ENCODE measurements at places on chromosomes 12 and 14.
A peak's percentile ranks its signal among the peaks of the same experiment; 100 is the strongest.

DNA sequence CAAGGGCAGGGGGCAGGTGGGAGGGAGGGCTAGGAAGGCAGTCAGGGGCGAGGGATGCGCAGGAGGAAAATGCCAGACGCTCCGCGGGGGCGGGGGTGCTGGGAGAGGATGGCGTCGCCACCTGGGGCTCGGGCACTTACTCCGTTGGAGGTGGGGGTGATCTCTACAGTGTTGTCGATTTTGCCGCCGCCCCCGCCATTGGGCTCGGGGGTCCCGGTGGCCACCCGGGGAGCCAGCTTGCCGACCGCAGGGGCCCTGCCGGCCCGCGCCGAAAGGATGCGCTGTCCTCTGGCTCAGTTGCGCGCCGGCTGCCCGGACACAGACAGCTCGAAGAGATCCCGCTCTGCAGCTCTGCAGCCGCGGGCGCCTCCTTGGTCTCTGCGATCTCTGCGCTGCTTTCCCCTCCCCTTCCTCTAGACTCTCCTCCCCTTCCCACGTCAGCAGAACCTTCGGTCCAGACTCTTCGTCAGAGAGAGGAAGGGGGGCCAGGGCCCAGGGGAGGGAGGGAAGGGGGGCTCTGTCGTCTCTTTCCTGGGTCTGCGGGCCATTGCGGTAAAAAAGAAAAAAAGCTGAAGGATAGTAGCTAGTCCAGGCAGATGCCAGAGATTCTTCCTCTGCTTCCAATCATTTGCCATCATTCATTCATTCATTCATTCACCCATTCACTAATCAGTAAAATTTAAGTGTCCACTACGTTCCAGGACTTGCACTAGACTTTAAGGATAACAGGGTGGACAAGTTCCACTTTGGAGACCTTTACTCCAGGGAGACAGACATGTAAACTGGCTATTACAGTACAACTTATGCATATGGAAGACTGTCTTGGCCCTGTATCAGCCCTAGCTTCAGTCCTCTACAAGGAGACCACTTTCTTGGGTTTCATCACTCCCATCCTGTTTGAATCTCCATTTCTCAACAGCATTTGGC is at the start of gene SLC22A17:
Gene SLC22A17 (minus strand): TSS at position 382 of the 927 bp plus-strand sequence.
- peak; percentile 72 for DNase-seq

GRCh38 chr14:92673601-92674150 is 74.8 kb downstream of the LGMN start:
- no peak for DNase-seq

GRCh38 chr12:98232753-98233390 is 282.5 kb upstream of the TMPO start:
- no peak for DNase-seq

GRCh38 chr12:6788972-6789924 is at the start of gene CD4:
TSS of gene CD4 (plus strand) at chr12:6789528. CDS start at chr12:6800139, 10,611 bp downstream.
- DNase-seq, result peak; percentile 82

DNA sequence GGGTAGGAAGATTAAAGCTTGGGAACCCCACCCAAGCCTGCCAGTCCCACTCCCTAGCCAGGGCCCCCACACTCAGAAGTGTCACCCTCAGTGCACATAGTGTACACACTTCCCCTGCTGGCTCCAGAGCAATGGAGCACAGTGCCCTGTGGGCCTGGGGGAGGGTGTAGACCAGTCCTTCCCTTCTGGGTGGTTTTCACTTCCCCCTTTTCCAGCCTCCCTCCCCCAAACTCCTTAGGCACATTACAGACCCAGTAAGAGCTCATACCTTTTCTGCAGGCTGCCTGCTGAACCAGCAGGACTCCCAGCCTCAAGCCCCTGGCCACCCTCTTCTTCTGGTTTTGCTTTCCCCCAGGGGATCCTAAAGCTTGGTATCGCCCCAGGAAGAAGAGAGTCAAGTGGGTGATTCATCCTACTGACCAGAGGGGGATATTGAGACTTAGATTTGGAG is at the start of gene ZNF385A:
Gene ZNF385A (minus strand): TSS at position 143 of the 451 bp plus-strand sequence. CDS start 219 bp downstream, outside the sequence.
- no peak for DNase-seq

DNA sequence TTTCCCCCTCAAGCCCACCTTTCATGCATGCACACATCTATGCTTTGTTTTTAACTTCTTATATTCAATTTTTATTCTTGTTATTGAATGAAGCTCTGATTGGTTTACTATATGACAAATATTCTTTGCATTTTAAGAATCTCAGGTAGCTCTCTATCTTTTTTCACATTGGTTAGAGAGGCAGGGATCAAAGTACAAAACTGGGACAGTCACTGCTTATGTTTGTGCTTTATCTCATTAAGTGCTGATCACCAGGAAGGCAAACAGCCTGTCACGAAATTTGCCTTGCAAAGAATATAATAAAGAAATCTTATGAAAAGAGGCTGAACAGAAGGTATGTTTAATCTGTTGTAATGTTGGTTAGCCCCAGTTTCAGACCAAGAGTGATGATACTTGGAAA is 29.7 kb upstream of the INSM2 start:
- DNase-seq, result no peak

DNA sequence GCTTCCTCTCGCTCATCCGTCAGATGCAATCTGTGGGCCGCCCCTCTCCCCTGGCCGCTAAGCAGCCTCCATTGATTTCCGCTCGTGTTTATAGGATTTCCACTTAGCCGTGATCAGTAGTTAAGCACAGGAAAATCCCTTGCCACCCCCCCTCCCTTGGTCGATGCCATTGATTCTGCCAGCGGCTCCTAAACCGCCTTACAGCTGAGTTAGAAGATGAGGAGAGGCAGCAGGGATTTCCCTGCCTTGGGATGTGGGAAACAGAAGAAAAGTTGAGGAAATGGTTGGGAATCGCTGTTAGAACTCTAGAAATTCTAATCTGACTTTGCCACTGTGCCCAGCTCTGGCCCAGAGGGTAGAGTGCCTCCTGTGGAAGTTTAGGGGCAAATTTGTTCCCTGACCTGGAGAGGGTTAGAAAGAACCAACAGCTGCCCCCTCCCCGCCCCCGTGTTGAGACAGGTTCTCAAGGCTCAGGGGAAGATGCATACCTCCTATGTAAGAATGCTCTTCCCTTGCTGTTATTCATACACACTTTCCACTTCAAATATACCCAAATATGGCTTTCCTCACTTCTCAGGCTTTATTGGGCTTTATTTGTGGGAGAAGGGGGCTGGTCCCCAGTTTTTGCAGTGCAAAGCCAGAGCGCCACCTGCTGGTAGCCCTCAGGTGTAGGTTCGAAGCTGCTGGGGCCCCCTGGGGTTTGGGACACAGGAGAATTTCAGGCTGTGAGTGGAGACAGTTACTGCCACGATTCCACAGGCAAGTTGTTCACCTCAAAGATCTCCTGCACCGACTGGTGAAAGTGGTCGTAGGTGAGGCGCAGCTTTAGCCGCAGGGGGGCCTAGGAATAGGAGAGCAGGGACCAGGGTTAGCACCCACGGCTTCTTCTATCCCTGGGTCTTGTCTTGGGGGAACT is 3.2 kb downstream of the THTPA start:
- DNase-seq, result peak; percentile 78

- no peak for DNase-seq
Observed at GRCh38 chr14:71230897-71231296, 323.6 kb downstream of the PCNX1 start.

DNA sequence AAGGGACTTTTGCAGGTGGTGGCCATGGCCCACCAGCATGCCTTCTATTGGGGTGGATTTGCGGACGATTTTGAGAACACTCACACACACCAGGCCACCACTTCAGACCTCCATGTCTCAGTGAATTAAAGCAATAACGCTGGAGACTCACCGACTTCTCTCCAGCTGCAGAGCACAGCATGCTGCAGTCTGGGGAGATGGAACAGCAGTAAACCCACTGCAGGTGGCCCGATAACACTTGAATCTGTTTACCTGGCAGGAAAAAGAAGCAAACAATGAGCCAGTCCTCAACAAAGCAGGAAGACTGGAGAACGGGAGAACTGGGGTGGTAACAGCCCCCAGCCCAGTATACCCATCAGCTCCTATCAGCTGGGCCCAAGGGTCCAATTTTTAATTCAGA is 21.6 kb downstream of the RFC5 start:
- no peak for DNase-seq

- no peak for DNase-seq
Observed at GRCh38 chr12:22361785-22362184, 27.3 kb upstream of the ST8SIA1 start.

DNA sequence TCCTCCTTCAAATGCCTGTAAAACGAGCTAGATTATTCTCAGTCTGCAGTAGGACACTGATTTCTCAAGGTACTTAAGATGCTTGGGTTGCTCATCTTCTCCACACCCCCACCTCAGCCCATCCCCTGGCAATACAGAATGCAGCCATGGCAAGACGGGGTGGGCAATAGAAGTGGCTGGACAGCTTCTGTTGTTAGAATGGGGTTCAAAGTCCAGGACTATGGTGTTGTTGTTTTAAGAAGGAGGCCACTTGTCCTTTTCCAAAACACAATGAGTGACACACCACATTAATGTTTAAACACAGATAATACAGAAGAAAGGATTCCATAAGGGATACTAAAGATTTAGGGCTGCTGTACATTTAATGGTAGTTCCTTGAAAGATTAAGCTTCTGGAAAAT is 188.9 kb upstream of the BCL2L14 start:
- DNase-seq, result no peak

DNA sequence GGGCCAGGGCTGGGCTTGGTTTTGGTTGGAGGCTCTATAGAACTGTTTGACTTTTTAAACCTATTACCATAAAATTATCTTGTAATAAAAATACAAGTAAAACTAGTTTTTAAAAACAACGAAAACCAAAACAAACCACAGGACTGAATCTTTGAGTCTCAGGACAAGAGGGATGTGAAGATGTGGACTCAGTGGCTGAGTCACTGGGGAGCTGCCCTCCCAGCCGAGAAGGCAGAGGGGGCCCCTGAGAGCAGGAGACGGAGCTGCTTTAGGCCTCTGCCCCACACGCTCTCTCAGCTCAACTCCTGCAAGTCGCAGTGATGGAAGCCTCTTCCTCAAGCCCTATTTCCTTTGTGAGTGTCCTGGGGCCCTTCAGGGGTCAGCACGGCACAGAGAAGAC is 59.0 kb downstream of the CDC42BPB start:
- DNase-seq, result no peak

- no peak for DNase-seq
Observed at GRCh38 chr14:71130491-71131179, 223.4 kb downstream of the PCNX1 start.

DNA sequence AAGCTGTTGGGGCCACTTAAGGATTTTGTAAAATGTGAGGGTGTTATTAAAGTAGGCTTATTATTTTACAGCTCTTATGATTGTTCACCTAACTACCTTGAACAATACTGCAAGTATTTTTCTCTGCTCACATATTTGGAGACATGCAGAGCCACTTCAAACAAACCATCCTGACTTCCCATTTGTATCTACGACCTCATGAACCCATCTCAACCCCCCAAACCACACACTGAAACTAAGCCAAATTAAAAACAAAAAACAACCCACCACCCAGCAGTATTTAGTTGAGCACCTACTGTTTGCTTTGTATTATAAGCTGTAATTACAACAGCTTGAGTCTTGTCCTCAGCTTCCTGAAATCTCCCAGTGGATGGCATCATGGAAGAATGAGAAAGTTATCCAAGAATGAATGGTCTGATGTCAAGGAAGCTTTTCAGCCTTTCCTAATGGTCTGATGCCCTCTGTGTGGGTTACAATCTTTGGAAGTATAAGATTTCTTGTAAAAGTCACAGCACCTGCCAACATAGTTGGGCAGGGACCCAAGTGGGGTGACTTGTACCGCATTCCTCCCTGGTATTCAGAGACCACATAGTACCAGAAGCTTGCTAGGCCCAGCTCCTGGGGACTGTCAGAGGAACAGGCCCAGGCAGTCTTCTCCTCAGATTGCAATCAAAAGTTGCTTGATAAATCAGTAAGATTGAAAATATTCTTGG is 416.6 kb downstream of the ZFP36L1 start:
- DNase-seq, result no peak

- no peak for DNase-seq
Observed at GRCh38 chr14:75459791-75460190, 32.0 kb downstream of the JDP2 start.

DNA sequence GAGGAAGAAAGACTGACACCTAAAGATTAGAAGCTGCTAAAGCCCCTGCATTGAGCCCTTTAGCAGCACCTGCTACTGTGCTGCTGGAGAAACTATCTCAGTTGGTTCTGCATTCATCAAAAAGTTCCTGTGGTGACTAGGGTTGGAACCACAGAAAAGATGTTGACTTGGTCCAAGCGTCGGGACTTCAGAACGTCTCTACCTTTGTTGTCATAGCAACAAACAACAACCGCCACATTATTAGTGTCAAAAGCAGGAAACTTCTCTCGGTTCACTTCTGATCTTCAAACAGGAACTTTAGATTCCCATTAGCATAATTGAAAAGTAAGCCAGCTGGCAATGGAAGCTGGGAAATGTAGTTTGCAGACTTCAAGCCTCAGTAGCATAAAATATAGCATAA is 368.0 kb downstream of the SEC23A start:
- DNase-seq, result no peak

DNA sequence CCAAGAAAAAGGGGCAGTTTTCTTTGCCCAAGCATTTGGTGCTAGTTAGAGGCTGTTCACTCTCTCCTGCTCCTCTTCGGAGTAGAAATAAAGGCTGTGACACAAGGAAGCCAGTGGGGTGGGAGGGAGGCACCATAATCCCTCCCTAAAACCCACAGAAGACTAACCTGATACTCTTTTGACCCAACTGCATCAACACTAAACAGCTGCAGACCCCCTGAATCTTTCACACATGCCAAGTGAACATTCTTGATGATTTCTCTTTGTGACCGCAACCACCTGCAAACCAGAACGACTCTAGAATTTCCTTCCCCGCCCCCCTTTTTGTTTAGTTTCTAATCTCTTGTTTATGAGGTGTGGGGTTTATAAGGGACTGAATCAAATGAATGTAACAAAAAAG is 175.8 kb upstream of the BCL2L14 start:
- no peak for DNase-seq

GRCh38 chr14:58091883-58092630 is 60.0 kb downstream of the ARMH4 start:
- no peak for DNase-seq

GRCh38 chr14:67524634-67524963 is 8.5 kb upstream of the PLEKHH1 start:
- no peak for DNase-seq

- DNase-seq, result no peak
Observed at GRCh38 chr12:48917857-48918537, 7.3 kb downstream of the FKBP11 start.

GRCh38 chr14:100654814-100655740 is 67.9 kb upstream of the BEGAIN start:
- DNase-seq, result peak; percentile 63

GRCh38 chr14:71247106-71247505 is 339.8 kb downstream of the PCNX1 start:
- no peak for DNase-seq

DNA sequence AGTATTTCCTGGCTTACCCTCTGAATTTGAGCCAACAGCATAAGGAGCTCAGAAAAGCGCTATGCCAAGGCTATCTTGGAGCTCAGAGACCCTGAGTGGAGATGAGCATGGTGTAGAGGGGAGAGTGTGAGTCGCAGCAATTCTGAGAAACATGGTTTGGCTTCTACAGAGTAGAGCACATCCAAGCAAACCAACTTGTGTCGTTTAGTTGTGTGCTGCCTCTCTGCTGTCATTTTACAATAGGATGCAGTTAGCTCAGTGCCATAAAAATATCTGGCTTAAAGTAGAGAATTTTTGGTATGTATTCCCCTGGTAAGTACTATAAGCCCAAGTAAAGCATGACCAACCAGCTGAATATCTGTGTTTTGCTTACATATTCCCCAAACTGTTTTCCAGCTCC is 249.2 kb downstream of the TRHDE start:
- no peak for DNase-seq

- DNase-seq, result peak; percentile 95
Observed at GRCh38 chr12:6961278-6961694, 9.2 kb downstream of the PHB2 start.

- DNase-seq, result peak; percentile 63
Observed at GRCh38 chr12:93441081-93441616, 598 bp downstream of the UBE2N start.

All from activated T-cell treated with anti-CD3 and anti-CD28 coated beads, Interleukin-2, amount 50 U/mL, for 24 hours (primary cell).